ENCODE measurements at places on chromosomes 13 and 19.
A peak's percentile ranks its signal among the peaks of the same experiment; 100 is the strongest.

GRCh38 chr19:55535173-55535964 is 1.6 kb downstream of the SBK2 start:
- DNase-seq: no peak

- DNase-seq: peak; percentile 77
Observed at GRCh38 chr19:16001481-16002312, 52.9 kb downstream of the OR10H4 start.

DNA sequence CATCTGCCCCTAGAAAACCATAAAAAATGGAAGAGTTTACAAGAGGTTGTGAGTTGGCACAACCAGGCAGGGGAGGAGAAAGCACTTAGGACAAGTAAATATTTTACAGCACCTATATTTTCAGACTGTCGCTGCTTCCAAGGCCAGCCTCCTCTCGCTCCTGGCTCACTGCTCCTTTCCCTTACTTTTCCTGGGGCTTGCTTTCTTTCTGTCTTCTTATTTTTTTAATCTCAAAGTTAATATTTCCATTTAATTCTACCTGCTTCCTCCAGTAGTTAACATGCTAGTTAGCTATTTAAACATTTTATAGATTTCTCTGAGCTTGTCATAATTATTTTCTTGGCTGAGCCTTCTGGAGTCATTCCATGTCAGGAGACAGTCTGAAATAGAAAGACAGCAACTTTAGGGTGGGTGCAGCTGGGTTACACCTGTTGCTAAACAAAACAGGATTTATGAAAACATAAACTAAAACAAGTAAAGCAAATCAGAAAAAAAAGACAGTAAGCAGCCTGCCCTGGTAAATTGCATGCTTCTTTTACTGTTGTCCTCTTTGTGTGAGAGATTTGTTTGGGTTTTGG is 330.1 kb downstream of the DLEU7 start:
- DNase-seq: no peak

DNA sequence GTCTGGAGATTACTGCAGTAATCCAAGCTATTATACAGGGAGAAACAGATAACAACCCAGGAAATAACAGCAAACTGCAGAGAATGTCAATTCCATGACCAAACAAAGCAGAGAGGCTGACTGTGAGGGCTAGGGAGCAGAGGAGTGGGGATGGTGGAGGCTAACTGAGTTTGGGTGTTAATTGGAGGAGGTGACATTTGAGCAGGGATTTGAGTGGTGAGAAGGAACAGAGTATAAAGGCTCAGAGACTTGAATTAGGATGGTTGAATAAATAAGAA is 3.1 kb downstream of the DMAC2 start:
- no peak for DNase-seq

GRCh38 chr13:110425444-110425780 is 118.3 kb downstream of the COL4A2 start:
- no peak for DNase-seq

DNA sequence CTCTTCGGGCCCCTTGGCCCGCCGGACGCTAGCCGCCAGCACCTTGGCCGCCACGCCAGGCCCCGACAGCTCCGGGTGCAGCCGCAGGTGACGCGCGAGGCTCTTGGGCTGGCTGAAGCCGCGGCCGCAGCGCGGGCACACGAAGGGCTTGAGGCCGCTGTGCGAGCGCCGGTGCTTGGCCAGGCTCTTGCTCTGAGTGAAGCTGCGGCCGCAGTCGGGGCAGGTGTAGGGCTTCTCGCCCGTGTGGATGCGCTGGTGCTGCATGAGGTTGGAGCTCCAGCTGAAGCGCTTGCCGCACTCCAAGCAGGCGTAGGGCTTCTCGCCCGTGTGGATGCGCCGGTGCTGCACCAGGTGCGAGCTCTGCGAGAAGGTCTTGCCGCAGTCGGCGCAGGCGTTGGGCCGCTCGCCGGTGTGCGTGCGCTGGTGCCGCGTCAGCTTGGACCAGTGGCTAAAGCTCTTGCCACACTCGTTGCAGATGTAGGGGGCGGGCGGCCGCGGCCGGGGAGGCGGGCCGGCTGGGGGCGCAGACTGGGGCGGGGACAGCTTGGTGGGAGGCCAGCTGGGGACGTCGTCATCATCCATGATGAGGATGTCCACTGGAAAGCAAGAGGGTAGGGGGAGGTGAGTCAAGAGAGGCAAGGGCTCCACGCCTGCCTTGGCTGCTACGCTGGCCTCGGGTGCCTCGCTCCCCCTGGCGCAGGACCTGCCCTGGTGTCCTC is 32.4 kb downstream of the ZNF787 start:
- no peak for DNase-seq

- no peak for DNase-seq
Observed at GRCh38 chr19:48194041-48194843, 23.8 kb downstream of the ZSWIM9 start.

DNA sequence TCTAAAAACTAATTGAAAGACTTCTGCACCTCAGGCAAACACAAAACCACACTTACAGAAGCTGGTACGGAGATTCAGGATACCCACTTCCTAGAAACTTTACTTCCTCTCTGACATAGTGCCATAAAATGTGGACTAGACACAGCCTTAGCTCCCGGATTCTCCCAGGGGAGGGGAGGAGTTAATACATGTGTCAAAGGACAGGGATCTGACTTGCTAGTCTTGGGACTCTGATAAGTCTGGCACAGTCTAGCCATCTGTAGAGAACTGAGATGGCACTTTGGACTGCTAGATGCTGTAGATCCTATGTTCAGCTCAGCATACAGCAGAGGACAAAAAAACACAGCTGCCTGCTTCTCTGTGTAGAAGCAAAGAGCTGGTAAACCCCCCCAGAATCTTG is 769.8 kb upstream of the MIR17HG start:
- no peak for DNase-seq

GRCh38 chr13:30735025-30735871 is at the start of gene ALOX5AP:
TSS of gene ALOX5AP (plus strand) at chr13:30735543. CDS start at chr13:30735606, 63 bp downstream.
- DNase-seq: peak; percentile 63

GRCh38 chr13:66576381-66576780 is 653.8 kb downstream of the PCDH9 start:
- no peak for DNase-seq

Measured in activated CD4-positive, alpha-beta T cell treated with anti-CD3 and anti-CD28 coated beads, Interleukin-2, amount 50 U/mL, for 16 hours (primary cell).